ENCODE measurements at places on chromosomes 12 and 14.

- DNase-seq: no peak
Observed at GRCh38 chr12:50411051-50411660, 10.5 kb downstream of the LARP4 start.

- DNase-seq: no peak
Observed at GRCh38 chr14:101369194-101369915, 191.9 kb upstream of the DIO3 start.

- no peak for DNase-seq
Observed at GRCh38 chr12:124321556-124322270, 26.8 kb downstream of the RFLNA start.

DNA sequence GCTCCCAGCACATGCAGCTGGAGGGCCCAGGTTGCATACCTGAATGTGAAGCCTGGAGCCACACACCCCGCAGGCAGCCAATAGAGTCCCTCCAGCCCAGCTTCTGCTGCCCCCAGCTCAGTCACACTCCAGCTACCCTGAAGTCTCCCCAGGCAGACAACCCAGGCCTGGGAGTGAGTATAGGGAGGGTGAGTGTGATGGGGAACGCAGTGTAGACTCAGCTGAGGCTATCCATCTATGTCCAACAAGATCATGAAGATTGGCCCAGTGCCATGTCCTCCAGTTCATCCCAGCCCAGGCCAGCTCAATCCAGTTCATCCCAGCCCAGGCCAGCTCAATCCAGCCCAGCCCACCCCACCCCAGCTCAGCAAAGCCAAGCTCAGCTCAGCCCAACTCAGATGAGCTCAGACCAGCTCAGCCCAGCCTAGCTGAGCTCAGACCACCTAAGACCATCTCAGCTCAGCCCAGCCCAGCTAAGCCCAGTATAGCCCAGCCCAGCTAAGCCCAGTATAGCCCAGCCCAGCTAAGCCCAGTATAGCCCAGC lies 330.4 kb downstream of the TMEM121 start:
- DNase-seq: no peak

GRCh38 chr14:69093631-69094421 lies 59.1 kb downstream of the DCAF5 start:
- DNase-seq: no peak

DNA sequence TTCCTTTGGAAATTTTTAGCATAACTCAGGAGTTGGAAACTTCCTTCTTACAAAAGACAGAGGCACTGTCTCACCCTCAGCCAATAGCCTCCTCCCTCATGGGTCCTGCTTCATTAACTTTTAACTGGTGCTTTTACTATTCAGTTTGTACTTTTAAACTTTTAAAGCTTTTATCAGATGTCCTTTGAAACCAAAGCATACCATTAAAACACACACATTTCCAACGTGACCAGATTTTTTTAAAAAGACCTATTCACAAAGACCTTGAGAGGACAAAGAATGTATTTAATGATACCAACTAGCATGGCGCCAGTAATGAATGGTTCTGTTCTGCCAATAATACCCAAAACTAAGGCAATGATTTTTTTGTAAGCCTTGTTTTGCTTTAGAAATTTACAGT lies 173.6 kb upstream of the EEA1 start:
- DNase-seq: no peak

GRCh38 chr12:6074427-6074826 lies 50.0 kb downstream of the VWF start:
- no peak for DNase-seq

GRCh38 chr14:57391517-57392195 lies 1.3 kb downstream of the NAA30 start:
- no peak for DNase-seq

DNA sequence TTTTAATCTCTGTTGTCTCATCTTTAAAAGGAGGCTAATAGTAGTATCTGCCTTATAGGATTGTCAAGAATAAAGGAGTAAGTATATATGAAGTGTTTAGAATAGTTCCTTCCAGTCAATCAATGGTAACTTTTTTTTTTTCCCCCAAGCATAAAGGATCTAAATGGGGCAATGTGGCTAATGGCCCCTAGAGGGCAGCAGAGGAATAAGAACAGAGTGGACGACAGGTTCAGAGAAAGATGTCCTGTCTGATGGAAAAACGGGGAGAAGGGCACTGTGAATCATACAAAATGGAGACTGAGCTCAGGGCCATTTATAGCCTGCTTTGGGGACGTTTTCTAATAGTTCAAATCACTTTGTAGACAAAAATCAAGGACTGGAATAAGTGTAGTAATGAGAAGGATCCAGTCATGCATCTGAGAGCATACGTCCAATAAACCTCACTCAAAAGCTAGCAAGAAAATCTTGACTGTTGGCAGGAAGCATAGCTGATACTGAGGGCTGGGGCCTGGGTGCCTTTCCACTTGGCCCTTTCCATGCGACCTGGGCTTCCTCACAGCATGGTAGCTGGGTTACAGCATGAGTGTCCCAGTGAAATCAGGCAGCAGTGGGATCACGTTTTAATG lies 51.3 kb downstream of the IFNG-AS1 start:
- peak; percentile 17 for DNase-seq

- no peak for DNase-seq
Observed at GRCh38 chr12:56645201-56645716, 525 bp downstream of the ATP5F1B start.

- no peak for DNase-seq
Observed at GRCh38 chr12:30753751-30754382, 884 bp downstream of the CAPRIN2 start.

DNA sequence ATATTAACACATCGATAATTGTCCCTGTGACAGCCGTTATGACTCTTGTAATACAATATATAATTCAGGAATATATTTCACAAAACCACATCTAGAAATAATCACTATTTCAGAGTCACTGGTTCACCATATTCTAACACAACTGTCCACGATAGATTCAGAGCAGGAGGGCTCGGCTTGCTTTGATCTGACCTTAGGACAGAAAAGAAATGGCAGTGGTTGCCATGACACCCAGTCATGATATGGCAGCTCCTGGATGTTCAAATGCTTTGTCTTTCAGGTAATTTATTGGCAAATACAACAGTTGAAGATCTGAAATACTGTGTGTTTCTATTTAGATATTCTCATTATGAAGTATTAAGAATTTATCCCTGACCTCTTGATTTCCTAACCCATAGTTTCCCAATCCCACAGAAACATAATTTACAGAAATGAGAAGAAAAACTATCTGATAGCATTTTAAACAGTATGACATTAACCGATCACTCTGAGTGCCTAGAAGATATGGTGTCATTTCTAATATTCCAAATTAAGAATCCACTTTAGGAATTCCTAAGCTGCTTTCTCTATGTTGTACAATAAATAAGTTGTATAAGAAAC lies 116.4 kb downstream of the EPS8 start:
- DNase-seq: no peak

DNA sequence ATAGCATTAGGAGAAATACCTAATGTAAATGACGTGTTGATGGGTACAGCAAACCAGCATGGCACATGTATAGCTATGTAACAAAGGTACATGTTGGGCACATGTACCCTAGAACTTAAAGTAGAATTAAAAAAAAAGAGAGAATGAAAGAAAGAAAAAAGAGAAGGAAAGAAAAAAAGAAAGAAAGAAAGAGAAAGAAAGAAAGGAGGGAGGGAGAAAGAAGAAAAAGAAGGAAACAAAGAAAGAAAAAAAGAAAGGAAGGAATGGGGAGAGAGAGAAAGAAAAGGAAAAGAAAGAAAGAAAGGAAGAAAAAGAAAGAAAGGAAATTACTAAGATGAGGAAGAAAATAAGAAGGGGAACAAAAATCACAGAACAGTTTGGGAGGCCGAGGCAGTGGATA lies 925.5 kb downstream of the LRFN5 start:
- no peak for DNase-seq

DNA sequence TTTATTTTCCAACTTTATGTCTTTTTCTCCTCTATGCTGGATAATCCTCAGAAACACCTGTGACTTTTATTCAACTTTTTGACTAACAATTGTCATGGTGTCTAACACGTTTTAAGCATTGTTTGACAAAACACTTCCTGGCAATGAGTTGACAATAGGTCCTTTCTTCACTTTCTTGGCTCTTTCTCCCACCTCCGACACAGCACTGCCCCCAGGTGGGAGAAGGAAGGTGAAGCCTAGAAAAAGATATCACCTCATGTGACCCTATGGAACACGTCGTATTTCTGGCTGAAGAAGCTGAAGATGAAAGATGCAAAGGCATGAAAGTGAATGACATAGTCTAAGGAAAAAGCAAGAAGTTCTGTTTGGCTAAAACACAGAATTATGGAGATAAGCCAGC lies 430.0 kb downstream of the ETNK1 start:
- no peak for DNase-seq

- DNase-seq: no peak
Observed at GRCh38 chr12:64893961-64894360, 69.5 kb downstream of the TBC1D30 start.

DNA sequence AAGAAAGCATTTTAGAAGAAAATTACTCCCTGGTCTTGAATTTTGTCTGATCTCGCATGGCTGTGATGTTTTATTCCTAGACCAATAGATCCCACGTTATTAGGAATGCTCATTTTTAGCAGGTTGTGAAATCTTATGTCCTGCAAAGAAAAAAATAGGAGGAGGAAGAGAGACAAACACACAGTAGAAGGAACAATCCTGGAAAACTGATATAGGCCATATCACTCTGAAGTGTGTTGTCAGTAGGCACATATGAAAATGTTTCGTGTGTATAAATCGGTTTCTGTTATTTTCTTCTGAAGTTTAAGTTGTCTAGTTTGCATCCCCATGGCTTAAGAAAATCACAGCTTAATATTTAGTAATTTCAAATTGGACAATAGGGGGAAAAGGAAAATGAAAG lies 12.4 kb downstream of the SLCO1B3 start:
- no peak for DNase-seq

- DNase-seq: no peak
Observed at GRCh38 chr12:988646-989045, 2.4 kb upstream of the ERC1 start.

GRCh38 chr14:36493761-36494160 lies 26.3 kb downstream of the NKX2-1 start:
- no peak for DNase-seq

DNA sequence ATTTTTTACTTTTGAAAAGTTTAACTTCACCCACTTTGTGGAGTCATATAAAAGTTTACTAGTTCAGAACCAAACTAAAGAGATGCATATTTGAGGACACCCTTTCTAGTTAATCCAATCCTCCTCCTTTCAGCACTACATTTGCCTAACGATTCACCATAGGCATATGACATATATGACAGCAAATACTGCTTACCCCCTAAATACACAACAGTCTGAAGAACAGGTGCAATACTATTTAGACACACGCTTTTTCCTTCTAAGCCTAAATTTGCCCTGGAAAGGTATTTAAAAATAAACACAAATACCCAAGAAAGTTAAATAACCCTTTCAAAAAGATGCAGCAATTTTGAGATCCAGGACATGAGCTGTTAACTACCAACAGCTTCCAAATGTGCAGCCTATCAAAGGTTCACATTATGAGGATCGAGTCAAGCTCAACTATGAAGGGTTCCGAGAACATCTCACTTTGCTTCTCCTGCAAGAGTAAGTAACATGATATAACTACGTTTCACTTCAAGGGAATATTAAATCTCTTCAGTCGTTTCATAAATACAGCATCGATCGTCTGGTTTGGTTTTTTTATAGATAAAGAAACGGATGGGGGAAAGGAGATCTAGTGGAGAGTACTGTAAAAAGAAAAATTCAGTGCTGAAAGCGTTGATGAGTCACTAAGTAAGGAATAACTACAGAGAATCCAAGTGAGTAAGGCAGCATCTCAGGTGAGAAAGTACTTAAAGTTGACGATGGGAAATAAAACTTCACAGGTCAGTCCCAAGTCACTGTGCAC lies 677 bp upstream of the AP4S1 start:
- DNase-seq: no peak

DNA sequence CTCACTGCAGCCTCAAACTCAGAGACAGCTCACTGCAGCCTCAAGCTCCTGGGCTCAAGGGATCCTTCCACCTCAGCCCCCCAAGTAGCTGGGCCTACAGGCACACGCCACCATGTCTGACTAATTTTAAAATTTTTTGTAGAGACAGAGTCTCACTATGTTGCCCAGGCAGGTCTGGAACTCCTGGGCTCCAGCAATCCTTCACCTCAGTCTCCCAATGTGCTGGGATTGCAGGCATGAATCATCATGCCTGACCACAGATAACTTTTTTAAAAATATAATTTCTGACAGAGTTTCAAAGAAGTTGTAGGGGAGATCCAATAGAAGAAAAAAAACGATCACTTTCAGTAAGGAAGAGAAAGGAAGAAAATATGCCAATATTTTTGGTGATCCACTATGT lies 189.7 kb upstream of the CDKN3 start:
- no peak for DNase-seq

- no peak for DNase-seq
Observed at GRCh38 chr12:75822416-75822815, 209.2 kb downstream of the PHLDA1 start.

- DNase-seq: no peak
Observed at GRCh38 chr12:15005064-15005463, 32.2 kb downstream of the PDE6H start.

DNA sequence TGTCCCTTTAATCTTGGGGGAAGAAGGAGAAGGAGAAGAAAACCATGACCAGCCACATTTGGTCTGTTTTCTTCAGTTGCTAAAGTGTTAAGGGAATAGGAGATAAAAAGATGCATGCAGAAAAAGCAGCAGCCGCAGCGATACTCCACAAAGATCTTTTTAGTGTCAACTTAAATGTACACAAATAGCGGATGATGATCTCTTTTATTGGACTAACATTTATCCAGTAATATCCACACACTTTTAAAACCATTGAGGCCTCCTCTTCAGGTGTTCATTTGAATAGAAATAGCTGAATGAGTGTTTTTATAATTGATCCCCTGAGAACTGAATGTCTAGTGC lies 83.5 kb downstream of the PAPOLA start:
- DNase-seq: no peak

GRCh38 chr14:24971255-24971654 lies 78.7 kb downstream of the STXBP6 start:
- DNase-seq: no peak

DNA sequence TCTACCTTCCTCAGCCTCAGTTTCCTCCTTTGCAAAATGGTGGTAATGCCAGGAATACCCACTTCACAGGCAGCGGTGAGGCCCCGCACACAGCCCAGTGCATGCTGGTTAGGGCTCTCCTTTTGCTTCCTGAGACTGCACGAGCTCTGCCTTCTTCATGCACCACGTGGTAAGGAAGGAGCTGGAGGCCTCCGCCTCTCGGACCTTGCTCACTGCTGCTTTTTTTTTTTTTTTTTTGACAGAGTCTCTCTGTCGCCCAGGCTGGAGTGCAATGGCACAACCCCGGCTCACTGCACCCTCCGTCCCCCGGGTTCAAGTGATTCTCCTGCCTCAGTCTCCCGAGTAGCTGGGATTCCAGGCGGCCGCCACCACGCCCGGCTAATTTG lies 18.1 kb downstream of the TAMALIN start:
- no peak for DNase-seq

GRCh38 chr12:132168311-132169031 lies 24.2 kb downstream of the NOC4L start:
- no peak for DNase-seq

DNA sequence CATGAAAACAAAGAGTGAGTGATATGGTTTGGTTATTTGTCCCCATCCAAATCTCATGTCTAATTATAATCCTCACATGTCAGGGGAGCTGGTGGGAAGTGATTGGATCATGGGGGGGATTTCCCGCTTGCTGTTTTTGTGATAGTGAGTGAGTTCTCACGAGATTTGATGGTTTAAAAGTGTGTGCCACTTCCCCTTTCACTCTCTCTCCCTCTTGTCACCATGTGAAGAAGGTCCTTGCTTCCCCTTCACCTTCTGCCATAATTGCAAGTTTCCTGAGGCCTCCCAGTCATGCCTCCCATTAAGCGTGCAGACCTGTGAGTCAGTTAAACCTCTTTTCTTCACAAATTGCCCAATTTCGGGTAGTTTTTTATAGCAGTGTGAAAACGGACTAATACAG lies 2.1 kb upstream of the ATXN7L3B start:
- no peak for DNase-seq

Data from activated T-helper 1 cell treated with anti-CD3 and anti-CD28 coated beads, Interleukin-2, amount 50 U/mL, for 16 hours (primary cell).